ENCODE measurements at places on chromosomes 7 and 10.

- no peak for DNase-seq
These were observed 37.7 kb upstream of the SMARCD3 start for GRCh38 chr7:151286148-151286547.

DNA sequence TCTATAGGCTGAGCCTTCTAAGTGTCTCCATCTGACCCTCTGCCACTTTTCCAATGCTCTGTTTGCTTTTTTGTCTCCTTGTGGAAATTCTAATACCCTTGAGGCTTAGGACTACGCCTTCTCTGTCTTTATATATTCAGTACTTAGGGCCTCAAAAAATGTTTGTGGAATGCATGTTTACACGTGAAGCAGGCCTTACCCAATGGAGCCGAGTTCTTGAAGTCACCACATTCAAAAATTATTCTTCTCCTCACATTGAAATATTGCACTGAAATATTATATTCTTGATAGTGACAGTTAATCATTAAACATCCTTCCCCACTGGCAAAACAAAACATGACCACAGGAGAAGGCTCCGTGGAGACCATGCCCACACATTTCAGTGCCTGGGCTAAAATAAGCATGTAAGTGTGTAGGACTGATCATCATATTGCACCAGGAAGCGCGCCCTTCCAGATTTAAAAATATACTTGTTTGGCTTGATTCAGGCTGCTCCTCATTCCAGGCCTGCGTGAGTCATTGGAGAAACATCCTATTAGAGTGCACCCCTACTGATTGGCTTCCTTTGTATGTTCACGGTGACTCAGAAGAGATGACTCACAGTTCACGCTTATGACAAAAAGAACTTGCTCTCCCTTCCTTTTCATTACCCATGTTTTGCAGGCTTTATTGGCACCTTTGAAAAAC, 307.4 kb upstream of the AOAH start:
- no peak for DNase-seq

DNA sequence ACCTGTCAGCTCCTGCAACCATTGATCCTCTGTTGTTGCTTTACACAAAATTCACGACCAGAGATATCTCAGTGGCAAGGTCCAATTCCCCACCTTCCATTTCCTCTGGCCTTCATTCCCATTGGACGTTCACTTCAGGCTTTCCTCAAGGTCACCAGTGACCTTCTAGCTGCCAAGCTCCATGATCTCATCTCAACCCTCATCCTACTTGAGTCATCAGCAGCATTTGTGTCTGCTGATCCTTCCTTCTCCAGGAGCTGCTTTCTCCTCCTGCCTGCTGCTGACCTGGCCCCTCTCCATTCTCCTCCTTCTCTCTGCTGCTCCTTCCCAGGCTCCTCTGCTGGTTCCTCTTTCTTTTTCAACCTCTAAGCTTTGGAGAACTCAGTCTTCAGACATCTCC, 66.2 kb upstream of the C10orf90 start:
- no peak for DNase-seq

DNA sequence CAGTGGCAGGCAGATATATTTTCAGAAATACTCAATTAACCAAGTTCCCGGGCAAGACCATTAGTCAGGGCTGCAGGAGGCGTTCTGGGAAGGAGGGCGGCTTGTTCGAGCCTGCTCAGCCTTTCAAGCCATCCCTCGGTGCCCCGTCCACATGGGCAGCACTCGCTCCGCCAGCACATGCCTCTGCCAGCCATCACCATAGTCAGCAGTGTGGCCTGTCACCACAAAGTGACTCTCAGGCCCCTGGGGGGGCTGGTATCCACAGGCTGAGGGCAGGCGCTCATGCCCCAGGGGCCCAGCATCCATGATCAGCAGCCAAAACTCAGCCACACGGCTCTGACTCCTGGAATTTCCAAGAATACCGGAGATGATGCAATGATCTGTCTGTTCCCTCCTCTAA, 81.9 kb downstream of the CHST15 start:
- no peak for DNase-seq

DNA sequence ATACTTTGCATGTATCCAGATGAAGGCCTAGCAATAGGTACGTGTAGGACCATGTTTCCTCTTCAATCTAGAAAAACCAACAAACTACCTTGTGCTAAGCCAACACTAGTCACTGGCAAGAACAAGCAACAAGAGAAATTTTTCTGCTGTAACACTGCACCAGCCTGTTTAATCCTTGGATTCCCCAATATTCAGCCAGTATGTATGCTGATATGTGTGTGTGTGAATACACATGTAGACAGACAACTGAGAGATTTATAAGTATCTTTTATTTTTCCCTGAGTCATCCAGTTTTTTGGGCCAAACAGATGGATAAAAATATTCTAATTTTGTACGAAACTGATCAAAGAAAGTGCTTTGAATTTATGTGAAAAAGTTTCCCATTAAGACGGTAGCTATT, 26.2 kb downstream of the GLI3 start:
- no peak for DNase-seq

DNA sequence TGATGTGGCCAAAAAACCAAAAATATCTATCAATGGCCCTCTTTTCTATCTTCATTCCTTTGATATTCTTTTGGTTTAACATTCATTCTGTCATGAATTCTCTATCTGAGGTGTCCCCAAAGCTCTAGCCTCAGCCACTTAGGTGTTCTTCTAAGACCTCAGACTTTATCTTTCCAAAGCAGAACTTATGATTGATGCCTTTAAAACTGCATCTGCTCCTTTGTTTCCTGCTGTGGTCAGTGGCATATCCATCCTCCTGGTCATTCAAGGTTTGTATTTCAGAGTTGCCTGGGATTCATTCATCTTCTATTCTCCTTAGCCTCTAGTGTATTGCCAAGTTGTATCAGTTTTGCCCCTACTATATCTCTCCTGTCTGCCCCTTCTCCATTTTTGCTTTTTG, 30.6 kb downstream of the FHIP2A start:
- DNase-seq, result no peak

DNA sequence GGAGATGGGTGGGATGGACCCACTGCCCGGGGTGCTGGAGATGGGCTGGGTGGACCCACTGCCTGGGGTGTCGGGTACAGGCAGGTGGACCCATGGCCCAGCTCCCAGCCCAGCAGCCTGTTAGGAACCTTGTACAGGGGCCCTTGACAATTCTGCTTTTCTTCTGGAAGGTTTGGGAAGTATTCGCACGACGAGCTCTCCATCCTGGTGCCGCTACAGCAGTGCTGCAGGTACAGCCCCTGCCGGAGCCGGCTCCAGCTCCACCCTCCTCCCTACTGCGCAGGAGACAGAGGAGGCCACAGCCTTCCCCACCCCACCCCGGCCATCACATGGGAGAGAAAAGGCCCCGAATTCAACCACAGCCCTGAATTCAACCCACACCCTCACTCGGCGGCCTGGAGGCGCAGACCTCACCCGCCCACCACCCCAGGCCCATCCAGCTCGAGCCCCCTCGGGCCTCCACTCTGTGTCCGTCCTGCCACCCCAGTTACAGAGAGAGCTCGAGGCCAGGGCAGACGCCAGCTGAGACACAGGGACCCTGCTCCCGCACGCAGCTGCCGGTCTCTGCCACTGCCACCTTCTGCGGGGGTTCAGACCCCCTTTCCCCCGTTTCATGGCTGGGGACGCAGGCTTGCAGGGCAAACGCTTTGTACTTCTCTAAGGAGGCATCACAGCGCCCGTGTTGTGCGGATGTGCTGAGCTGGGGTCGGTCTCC, 31.3 kb upstream of the FOXL3 start:
- no peak for DNase-seq

DNA sequence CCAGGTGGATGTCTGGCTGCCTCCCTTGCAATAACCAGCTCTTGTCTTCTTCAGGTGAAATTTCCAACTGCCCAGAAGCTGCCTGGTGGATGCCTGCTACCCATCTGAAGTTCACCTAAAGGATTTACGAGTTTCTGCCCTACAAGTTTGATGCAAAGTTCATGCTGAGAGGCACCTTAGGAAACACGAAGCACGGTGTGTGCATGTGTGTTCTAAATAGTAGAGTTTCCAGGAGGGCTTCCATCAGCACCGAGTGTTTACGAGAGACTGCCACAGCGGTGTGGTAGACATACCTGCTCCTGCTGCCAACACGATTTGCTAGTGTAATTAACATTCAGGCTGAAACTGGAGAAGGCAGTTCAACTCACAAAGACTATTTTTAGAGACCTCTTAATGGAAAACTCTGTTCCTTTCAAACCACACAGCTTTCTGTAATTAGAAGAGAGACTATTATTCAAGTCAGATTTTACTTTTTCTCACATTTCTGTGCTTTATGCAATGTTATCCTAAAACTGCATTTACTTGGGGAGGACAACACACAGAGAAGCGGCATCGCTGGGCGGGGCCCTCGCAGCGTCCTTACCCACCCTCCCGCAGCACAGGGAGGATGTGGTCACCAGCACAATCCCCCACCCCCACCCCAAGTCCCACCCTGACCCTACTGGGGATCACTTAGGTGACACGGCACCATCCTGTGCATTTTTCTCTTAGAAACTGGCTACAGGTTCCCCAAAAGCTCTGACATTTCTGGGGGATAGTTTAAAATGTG, 15.5 kb upstream of the CPXM2 start:
- DNase-seq, result no peak

GRCh38 chr7:12747687-12748306, 60.4 kb downstream of the ARL4A start:
- no peak for DNase-seq
